Stimulated activated CD8-positive, alpha-beta memory T cell treated with anti-CD3 and anti-CD28 coated beads, Interleukin-4, amount 100 ng/mL, for 4 hours (primary cell): ENCODE measurements at places on chromosomes 5 and 9.

DNA sequence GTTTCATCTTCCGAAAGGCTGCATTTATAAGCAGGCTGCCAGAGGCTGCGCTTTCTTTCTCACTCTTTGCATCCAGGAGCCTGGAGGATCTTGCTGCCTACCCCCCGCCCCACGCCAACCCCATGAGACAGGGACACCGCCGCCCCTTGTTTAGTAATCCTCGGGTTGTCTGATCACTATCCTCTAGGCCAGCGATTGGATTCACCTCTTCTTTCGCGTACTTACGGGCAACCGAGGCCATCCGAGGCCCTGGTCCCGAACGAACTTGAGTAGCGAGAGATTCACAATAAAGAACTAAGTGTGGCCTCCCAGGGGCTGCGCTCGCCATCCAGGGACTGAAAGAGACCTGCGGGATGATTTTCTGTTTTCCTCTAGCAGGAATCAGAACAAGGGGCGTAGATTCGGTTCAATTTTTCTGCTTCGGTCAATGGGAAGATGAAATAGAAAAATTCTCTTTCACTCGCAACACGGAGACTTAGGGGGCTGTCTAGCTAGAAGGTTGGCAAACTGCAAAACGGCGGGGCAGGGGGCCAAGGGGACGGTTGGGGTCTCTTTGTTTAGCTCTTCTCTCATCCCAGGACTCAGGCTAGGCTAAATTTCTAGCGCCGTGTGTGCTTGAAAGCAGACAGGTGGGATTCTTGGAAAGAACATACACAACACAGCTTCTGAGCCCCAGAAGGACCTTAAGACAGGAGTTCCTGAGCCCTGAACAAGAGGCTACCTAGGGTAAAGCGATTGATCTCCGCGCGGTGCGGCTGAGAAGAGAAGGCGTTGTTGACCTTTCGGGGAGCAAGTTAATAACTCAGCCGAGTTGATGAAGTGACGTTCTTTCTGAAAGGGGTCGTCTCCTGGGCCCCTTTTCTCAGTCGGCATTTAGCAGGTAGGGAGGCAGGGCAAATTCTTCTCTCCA lies 5.8 kb upstream of the ISL1 start:
- DNase-seq = no peak

GRCh38 chr5:103943230-103943629 lies 380.6 kb upstream of the NUDT12 start:
- DNase-seq = no peak

- no peak for DNase-seq
These were observed 655.2 kb downstream of the ANXA1 start for GRCh38 chr9:73806876-73807275.

- DNase-seq = no peak
These were observed 76.7 kb upstream of the SPOCK1 start for GRCh38 chr5:137575847-137576246.

DNA sequence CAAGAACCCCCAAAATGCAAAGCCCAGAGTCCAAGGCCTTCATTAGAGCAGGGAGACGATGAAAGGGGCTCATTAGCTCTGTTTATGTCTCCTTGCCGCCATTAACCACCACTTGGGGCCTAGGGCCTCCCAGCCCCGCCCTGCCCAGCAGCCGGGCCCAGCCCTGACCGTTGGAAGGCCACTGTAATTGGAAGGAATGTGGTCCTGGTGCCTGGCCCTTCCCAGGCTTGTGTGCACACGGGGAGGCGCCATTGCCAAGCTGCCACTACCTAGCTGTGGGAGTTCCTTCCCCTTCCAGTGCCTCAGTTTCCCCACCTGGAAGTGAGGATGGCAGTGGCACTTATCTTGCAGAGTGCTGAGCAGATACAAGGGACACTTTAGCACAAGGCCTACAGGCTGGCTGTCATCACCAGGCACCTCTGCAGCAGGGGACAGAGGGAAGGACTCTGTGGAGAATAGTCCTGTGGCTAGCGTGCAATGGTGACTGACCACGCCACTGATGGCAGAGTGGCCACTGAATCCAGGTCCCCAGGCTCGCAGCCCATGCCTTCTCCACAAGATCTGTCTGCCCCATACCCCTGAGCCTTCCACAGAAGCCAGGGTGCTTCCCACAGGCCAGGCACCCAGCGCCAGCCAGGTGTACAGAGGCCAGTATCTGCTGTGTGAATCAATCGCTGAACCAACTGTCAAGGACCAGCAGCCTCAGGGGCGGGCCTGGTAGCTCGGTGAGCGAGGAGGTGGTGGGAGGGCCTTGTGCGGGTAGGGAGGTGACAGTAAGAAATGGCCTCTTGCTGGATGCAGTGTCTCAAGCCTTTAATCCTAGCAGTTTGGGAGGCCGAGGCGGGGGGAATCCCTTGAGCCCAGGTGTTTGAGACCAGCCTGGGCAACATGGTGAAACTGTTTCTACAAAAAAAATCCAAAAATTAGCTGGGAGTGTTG lies 20.8 kb downstream of the GBGT1 start:
- DNase-seq = no peak

- DNase-seq = no peak
These were observed 57.8 kb downstream of the FEM1C start for GRCh38 chr5:115486728-115487127.

DNA sequence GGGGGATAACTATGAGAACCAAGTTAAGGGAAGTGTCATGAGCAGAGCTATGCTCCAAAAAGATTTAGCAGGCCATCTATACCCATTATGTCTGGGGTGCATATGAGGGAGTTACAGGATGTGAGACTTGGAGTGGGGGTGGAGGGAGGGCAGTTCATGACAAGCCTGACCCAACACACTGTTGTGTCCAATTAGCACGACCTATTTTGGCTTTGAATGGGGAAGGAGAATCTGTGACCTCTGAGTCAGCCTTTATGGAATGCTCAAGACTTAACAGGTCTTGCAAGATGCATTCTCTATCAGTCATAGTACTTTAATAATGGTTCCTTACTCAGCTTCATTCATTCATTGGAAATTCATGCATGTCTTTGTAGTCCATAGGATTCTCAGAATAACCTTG lies 71.7 kb downstream of the GRIA1 start:
- DNase-seq = no peak

DNA sequence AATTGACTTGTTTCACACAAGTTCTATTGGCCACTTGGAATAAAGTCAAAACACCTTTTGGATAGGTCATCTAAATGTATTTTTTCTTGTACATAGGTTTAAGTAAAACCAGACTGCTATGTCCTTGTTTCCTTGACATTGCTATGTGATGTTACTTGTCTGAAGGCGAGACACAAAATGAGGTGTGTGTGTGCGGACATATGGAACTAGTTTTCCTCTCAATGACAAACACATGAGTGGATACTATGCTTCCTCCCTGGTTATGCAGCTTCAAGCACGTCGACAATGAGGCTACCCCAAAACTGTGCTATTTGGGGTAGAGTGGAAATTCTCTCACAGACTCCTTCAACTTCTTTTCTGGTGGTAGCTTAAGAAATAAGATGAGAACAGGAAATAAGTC lies 276.8 kb downstream of the GAS1 start:
- DNase-seq = no peak

DNA sequence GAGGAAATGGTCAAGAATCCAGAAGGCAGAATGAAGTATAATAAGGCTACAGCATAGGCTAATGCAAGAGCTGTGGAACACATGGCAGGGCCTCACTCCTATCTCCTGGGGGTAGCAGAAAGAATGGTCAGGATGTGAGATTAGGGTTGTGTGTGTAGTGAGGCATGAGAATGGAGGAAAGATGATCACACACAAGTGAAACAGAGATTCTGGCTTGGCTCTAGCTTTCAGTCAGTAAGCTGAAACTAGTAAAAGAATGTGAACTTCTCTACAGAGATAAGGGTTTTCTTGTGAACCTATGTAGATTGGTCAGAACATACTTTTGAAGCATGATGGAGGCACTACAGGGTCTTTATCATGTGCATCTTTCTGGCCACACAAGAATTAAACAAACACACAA lies 298.8 kb downstream of the ASTN2 start:
- no peak for DNase-seq

DNA sequence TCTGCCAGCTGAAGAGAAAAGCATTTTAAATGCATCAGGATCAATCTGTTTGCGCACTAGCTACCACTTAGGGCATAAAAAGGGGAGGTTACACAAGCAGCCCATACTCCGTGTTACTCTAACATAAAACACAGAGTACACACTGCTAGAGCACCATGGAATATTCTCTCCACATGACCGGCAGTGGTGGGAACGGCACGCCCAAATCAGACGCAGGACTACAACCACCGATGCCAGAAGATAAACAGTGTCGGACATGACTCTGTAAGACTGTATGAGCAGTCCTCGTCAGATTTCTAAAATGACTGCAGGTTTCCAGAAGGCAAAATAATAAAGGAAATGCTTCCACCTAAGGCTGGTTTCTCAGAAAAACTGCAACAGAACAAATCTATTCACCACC lies 40.0 kb downstream of the CDK5RAP2 start:
- no peak for DNase-seq

- DNase-seq = no peak
These were observed 8.6 kb downstream of the TEK start for GRCh38 chr9:27117489-27118135.

- no peak for DNase-seq
These were observed 61.0 kb upstream of the SARDH start for GRCh38 chr9:133799106-133799505.

DNA sequence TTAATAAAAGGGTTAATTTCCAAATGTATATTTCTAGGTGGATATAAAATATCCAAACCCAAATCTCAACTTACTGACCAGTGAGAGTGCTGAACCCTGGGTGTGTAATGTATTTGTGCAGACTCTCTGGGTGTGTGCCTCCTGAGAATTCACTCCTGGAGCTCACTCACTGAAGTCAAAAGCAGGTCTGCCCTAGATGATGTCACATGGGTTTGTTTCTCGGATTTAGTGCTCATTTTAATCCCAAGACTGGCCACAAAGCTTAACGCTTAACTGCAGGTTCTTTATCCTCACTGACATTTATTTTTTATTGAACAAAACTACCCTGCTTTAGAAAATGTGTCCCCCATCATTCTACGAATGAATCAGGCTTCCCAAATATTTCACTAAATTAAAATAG lies 179.4 kb downstream of the PPP2R2B start:
- no peak for DNase-seq

- no peak for DNase-seq
These were observed 26.7 kb downstream of the SH3TC2 start for GRCh38 chr5:149036168-149036567.

DNA sequence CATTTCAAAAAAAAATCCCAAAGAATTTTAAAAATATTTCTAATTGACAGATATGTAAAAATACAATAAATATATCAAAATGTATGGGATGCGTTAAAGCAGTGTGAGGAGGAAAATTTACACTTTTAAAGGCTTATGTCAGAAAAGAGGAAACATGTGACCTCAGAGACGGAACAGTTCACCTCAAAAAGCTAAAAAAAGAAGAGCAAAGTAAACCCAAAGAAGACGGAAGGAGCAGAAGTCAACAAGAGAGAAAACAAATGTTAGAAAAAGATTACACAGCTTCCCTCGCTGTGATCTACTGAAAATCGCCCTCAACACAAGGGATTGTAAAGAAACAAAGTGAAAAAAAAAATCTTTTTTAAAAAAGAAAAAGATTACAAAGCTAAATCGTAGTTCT lies 186.9 kb downstream of the AUH start:
- no peak for DNase-seq

GRCh38 chr5:93736284-93736683 lies 5.1 kb downstream of the POU5F2 start:
- no peak for DNase-seq

GRCh38 chr5:10684303-10685086 lies 76.5 kb downstream of the DAP start:
- DNase-seq = no peak

GRCh38 chr5:113612060-113612496 lies 98.6 kb downstream of the YTHDC2 start:
- no peak for DNase-seq

DNA sequence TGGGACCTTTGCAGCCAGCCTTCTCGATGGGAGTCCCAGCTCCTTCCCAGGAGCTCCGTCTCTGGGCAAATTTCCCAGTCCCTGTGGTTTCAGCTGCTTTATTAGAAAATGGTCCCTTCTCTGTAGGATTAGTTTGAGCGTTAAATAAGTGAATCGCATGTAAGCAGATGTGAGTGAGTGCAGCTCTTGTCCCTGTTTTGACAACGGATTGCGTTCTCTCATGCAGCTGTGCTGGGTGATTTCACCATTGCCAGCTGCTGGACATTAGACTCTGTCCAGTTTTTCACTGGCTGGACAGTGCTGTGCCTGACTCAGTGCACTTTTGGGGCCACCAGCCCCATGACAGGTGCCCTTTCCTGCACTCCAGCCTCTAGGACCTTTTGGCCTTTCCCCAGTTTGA lies 11.6 kb upstream of the CEL start:
- DNase-seq = no peak

DNA sequence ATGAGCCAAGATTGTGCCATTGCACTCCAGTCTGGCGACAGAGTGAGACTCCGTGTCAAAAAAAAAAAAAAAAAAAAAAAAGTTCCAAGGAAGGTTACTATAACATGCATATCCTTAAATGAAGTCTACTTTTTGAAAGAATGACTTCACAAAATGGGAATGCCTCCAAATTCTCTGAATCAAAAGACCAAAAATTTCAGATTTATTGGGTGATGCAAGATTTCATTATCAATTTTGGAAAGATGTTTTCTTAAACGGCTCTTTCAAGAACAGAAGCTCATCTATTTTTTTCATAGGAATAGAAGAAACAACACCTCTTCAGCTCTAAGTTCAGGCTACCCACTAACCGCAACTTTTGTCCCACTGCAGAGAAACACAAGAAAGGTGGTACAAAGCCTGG lies 69.9 kb downstream of the AUH start:
- no peak for DNase-seq

GRCh38 chr9:115106642-115107041 lies 11.3 kb downstream of the TNC start:
- DNase-seq = no peak

GRCh38 chr9:100087218-100087617 lies 11.6 kb downstream of the ERP44 start:
- DNase-seq = no peak

DNA sequence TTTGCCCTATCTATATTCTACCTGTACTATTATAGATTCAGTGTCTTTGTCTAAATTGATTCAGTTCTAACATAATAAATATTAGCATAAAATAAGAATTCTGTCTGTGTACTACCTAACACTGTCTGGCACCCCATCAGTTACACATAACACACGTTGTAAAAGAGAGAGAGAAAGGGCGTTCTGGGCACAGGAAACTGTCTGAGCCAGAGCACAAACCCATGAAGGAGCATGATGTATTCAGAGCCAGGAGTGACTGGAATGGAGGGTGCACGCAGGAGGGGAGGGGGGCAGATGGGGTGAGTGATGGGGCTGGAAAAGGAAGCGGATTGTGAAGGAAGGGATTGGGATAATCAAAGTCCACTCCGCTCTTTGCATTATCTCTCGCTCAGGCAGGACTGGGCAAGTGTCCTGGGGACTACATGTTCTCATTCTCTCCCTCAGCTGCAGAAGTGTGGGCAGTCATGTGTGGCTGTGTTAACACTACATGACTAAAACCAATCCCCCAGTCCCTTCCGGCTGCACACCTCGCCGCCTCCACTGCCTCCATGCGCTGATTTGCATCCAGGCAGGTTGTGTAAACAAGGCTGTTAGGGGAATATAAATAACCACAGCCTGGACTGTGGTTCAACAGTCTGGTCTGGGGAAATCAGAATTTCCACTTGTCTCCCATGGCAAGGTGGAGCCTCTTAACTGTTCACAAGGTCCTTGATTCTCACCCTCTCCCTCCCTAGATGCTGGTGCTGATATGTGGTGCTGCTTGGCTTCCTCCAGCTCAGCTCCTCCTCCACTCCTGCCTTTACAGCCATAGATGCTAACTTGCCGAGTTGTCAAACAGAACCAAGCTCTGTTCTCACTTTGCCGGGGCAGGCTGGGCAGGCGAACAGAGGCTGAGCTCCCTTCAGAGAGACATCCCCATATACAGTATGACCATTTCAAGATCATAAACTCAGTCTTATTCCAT lies 367.5 kb upstream of the BRINP1 start:
- DNase-seq = no peak

GRCh38 chr9:75230469-75230868 lies 142.2 kb downstream of the OSTF1 start:
- no peak for DNase-seq
